Effector memory CD8-positive, alpha-beta T cell (primary cell): ENCODE measurements at places on chromosomes 12 and 14.

GRCh38 chr12:116161588-116161987, 115.9 kb downstream of the MED13L start:
- no peak for DNase-seq

DNA sequence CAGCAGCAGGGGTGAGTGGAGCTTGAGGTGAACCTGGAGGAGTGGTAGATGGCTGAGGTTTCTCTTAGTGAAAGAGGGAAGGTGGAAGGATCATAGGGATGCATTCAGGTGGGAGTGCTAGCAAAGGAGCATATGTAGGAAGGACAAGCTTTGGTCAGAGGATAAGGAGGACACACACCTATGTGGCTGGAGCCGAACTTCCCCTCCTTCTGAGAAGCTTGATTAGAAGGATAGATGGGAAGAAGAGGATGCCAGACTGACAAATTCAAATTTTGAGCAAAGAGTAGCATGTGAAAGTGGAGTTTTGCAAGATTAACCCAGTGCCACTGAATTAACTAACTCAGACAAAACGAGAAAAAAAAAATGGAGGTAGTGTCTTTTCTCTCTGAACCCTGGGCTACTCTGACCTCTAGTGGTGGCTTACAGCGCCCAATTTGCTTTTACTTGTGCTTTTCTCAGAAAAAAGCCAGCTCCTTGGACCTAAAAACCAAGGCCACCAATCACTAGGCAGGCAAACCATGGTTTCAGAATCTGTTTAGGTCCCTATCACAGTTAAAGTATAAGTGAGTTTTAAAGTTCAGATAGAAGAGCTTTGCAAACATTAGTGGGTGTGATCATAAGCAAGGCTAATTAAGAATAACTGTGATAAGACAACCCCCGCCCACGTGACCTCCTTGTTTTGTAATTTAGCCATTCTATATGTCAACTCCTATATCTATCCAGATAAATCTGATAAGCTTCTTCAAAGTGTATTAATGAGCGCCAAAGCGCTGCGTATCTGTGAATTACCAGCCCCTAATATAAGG, 15.5 kb downstream of the EMP1 start:
- peak; percentile 69 for DNase-seq

DNA sequence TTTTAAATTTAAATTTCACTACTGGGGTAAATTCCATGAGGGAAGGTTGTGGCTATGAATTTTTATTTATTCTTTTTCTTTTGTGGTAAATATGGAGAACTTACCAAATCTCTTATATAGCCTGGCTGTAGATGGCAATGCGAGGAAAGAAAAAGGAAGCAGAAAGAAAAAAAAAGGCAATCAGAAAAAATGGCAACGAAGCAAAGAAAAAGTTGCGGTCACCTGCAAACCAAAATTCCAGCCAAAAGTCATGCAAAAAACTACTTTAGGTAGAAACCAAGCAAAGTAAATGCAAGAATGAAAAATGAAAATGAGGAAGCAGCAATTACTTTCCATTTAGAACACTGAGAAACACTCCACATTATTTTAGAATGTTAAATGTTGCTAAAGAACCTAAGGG, 69.5 kb upstream of the GNPNAT1 start:
- no peak for DNase-seq

DNA sequence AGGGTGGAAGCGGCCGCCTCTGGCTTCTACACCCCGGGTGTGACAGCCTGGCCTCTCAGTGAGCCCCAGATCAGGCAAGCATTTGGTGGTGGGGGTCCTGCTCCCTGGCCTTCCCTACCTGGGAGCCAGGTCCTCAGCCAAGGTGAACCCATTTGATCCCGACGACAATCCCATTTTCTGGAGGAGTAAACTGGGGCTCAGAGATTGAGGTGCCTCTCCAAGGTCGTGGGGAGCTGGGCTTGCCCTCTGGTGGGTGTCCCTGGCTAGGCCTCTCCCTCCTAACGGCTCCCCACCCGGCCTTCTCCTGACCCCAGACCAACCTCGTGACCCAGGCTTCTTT, 2.7 kb upstream of the EXOC3L4 start:
- DNase-seq: no peak

DNA sequence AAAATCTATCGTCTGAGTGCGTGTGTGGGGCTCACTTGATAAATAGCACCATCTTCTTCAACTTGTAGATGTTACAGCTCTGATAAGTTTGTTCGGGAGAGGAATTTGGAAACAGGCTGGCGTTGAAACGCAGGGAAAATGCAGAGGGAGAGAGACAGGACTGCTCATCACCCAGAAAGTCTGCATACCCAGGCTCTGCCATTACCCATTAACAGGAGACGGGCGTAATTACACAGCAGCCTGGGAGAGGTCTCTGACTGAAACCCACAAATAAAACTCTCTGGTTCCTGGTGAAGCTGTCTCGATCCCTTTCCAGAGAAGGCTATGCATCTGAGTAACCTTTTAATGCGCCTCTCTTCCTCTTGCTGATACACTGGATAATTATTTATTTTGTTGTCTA, 547.3 kb downstream of the BCL11B start:
- DNase-seq: no peak

DNA sequence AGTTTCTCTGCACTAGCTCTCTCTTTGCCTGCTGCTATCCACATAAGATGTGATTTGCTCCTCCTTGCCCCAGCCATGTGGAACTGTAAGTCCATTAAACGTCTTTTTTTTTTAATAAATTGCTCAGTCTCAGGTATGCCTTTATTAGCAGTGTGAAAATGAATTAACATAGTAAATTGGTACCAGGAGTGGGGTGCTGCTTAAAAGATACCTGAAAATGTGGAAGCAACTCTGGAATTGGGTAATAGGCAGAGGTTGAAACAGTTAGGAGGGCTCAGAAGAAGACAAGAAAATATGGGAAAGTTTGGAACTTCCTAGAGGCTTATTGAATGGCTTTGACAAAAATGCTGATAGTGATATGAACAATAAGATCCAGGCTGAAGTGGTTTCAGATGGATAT, 159.8 kb downstream of the FSCB start:
- no peak for DNase-seq

- DNase-seq: no peak
Observed at GRCh38 chr14:105058521-105059034, 6.7 kb downstream of the GPR132 start.

DNA sequence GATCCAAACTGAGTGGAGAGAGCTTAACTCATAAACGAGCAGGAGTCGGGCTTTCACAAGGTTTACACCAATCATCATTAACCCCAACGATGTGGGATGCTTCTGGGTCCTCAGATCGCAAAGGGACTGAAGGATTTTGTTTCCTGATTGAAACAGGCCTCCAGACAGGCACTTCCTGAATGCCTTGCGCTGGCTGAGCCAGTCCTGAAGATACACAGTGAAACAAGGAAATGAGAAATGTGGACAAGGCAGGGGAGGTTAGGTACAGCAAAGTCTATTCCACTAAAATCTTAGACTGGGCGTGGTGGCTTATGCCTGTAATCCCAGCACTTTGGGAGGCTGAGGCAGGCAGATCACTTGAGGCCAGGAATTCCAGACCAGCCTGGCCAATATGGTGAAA, 30.7 kb downstream of the RBM19 start:
- DNase-seq: no peak

DNA sequence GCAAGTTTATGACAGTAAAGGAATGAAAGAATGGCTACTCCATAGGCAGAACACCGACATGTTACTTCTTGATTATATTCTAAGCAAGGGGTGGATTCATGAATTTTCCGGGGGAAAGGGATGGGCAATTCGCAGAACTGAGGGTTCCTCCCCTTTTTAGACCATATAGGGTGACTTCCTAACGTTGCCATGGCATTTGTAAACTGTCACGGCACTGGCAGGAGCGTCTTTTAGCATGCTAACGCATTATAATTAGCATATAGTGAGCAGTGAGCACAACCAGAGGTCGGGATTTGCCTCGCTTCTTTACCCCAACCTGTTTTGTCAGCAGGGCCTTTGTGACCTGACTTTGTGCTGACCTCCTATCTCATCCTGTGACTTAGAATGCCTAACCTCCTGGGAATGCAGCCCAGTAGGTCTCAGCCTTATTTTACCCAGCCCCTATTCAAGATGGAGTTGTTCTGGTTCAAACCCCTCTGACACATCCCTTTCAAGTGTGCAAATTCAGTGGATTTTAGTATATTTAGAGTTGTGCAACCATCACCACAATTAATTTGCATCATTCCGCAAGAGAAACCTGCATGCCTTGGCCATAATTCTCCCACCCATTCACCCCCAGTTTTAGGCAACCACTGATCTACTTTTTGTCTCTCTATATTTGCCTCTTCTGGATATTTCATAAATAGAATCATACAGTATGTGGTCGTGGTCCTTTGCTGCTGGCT, 27.4 kb downstream of the PALS1 start:
- no peak for DNase-seq

GRCh38 chr12:67671419-67671818, 22.9 kb downstream of the DYRK2 start:
- DNase-seq: no peak

GRCh38 chr12:56257491-56258067, 605 bp downstream of the ANKRD52 start:
- no peak for DNase-seq

GRCh38 chr12:114995891-114996290, 311.9 kb upstream of the TBX3 start:
- no peak for DNase-seq

- no peak for DNase-seq
Observed at GRCh38 chr14:77616133-77616453, 344 bp downstream of the SPTLC2 start.

DNA sequence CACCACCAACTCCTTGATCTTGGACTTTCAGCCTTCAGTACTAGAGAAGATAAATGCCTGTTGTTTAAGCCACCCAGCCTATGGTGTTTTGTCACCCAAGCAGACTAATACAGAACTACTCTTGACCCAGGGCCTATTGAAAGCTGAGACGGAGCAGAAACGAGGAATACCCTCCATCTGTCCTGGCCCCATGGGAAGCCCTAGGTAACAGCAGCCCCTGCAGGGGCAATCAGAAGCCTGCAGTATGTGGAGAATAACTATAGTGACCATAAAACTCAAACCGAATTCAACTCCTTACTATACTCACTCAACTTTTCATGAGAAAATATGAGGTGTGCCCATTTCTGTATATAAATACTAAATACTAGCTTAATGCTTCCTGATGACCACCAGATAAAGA, 307.4 kb downstream of the NUAK1 start:
- DNase-seq: no peak

DNA sequence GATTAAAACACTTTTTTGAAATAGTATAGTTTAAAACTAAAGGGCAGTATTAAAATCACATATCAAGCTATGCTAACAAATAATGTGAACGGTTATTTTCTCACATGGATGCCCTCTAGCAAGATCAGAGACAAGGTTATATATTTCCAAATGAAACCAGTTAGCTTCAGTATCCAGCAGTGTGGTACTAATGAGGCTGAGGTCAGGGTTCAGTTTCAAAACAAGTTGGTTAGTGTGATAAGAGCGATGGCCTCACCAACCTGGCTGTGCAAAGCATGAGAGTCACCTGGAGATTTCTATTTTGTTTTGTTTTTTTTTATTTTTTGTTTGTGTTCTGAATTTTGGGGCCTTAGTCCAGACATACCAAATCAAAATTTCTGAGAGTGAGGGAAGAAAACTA, 352.2 kb upstream of the KITLG start:
- DNase-seq: no peak

GRCh38 chr14:99459481-99460100, 21.1 kb downstream of the SETD3 start:
- no peak for DNase-seq

DNA sequence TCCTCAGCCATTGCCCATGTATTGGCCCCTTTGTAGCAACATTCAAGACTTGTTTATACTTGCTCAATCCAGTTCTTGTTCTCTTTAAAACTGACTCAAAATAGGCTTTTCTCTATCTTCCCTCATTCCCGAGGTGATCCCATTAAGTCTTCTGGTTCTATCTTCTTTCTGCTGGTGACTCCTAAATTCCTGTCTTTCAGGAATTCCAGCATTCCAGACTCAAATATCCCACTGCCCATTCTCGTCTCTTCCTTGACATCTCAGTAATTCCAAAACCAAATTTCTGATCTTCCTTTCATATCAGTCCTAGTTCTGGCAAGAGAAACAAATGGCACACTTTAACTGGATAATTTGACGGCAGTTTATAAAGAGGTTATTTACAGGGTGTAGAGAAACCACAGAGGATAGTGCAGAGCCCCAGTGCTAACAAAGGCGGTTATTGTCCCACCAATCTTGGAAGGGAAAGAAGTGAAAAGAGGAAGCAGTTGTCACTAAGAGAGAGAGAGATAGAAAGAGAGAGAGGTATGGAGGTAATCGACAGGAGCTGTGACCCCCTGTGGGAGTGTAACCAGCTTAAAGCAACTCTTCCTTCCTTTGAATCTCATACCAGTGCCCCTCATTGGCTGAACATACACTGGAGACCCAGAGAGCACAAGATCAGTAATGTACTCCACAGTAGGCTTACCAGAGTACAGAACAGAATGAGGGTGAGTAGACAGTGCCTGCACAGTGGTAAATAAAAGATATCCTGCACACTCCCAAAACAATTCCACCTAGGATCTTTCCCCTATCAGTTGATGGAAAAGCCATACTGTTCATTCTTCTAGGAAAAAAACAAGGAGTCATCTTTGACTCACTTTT, 177.6 kb upstream of the LMNTD1 start:
- no peak for DNase-seq

DNA sequence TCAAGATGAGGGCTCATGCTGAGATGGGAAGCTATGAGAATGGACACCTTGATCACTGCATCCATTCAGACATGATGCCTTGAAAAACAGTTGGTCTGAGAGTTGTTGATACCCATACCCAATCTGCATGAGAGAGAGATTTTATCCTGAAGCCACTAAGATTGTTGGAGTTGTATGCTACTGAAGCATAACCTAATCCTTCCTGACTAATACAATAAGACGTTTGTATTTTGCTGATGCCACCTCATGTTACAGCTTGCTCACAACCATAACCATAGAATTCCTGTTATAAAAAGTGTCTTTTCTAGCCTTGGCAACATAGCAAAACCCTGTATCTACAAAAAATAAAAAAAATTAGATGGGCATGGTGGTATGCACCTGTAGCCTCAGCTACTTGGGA, 12.7 kb upstream of the SERPINA1 start:
- no peak for DNase-seq

- DNase-seq: no peak
Observed at GRCh38 chr12:121860257-121860656, 1.6 kb upstream of the HPD start.

- DNase-seq: peak; percentile 28
Observed at GRCh38 chr12:46269429-46270241, 792 bp upstream of the SLC38A1 start.

GRCh38 chr12:9340422-9341259, 132.4 kb upstream of the PZP start:
- DNase-seq: no peak

- DNase-seq: no peak
Observed at GRCh38 chr12:127579446-127579845, 687.5 kb upstream of the TMEM132C start.

GRCh38 chr12:78918268-78918667, 53.7 kb downstream of the SYT1 start:
- no peak for DNase-seq

- no peak for DNase-seq
Observed at GRCh38 chr12:56629459-56630179, 507 bp downstream of the BAZ2A start.

GRCh38 chr12:52607314-52607713, 6.1 kb upstream of the KRT72 start:
- DNase-seq: no peak

- no peak for DNase-seq
Observed at GRCh38 chr14:105010891-105011291, 10.0 kb downstream of the CDCA4 start.
